Stimulated activated CD4-positive, alpha-beta T cell treated with anti-CD3 and anti-CD28 coated beads, Interleukin-12 subunit alpha, Interleukin-12 subunit beta, amount 100 ng/mL, for 24 hours (primary cell): ENCODE measurements at places on chromosomes 7 and 10.

DNA sequence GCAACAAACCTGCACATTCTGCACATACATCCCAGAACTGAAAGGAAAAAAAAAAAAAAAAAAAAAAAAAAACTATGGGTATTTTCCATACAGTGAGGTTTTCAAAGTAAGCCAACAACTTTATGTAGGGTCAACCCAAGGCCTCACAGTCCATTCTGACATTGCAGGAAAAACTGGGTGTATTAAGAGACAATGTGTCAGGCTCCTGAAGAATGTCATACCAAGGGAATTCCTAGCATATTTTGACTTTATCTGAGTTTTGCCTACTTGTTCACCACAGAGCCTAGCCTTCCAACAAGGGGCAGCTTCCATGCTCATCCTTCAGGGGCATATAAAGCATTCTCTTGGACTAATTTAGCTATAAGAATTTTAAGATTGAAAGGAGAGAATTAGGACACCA lies 368.9 kb downstream of the PLXDC2 start:
- no peak for DNase-seq

DNA sequence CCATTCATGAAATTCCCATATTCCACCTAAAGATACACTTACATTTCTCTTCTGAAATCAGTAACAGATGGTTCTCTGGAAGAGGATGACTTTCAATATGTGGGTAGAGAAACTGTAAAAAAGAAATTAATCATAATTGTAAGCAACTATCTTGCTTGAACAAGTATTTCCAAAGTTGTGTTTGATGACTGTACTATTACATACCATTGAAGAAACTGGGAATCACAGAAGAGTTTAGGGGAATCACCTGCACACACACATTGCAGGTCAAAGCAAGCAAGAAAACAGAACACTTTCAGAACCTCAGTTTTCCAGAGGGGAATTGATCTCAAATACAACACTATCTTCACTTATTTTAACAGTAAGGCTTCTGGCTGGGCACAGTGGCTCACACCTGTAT lies 33.6 kb downstream of the GSAP start:
- DNase-seq, result no peak

GRCh38 chr7:93150200-93150835 lies 2.1 kb upstream of the SAMD9L start:
- no peak for DNase-seq

DNA sequence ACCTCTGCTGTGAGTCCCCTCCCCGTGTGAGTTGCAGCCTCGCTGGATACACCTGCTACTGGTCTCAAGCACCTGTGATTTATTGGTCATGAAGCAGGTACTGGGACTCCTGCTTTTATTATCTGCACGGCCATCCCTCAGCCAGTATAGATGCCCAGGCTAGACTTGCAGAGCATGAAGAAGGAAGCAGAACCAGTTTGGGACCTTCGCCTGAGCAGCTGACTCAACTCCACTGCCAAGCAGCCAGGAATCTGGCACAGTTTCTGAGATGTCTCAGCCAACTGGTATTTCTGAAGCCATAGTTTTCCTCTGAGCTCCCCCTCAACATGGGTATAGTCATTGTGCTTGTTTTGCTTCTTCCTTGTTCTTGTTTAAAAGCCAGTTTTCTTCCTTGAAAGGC lies 28.0 kb upstream of the SLC39A12 start:
- DNase-seq, result no peak

DNA sequence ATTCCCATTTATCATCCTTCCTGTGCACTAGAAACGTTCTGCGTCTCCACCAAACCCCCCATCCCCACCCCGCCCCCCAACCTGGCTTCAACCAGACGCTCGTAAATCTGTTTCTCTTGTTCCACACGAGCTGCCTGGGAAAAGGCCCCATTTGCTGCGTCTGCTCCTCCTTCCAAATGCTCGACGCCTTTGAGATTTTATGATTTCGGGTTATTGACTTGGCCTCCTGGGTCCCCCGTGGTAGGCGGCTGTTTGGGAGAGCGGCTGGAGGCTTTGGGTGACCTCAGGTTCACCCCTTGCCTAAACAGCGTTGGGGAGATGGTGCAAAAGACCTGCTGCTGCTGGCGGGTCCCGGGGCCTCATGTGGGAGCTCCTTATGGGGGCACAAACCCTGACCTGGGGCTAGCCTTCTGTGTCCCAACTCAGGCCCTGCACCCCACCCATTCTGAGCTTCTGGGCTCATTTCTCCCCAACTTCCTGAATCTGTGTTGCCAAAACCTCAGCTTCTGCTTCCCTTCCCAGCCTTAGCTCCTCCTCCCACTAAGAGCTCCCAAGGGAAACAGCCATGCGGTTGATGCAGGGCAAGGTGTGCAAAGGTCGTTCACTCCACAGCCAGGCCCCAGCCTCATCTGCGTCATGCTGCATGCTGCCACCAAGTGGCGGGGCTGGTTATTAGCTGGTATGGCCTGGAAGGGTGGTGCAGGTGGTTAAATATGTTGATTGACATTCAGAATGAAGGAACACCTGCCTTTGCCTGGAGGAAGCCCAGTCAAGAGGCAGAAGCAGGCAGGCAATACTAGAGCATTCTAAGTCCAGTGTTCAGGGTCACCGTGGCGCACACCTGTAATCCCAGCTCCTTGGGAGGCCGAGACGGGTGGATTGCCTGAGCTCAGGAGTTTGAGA lies 49.1 kb upstream of the ELN start:
- DNase-seq, result peak; percentile 10

- no peak for DNase-seq
These were observed 1.5 kb upstream of the NOBOX start for GRCh38 chr7:144404946-144405345.

DNA sequence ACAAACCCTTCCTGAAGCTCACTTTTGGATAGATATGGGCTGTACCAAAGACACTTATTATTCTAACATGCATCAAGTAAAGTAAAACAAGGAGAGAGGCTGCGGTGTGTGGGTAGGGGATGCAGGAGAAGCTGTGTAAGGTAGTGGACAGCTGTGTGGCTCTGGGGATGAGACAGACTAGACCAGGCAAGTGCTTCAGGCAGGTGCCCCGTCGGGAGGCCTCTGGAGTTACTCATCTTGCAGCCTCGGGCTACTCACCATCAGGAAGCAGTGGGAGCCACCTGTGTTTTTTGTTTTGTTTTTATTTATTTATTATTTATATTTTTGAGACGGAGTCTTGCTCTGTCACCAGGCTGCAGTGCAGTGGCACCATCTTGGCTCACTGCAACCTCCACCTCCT lies 49.3 kb upstream of the NCAPG2 start:
- no peak for DNase-seq

- no peak for DNase-seq
These were observed 90.1 kb downstream of the OAT start for GRCh38 chr10:124328477-124329220.

DNA sequence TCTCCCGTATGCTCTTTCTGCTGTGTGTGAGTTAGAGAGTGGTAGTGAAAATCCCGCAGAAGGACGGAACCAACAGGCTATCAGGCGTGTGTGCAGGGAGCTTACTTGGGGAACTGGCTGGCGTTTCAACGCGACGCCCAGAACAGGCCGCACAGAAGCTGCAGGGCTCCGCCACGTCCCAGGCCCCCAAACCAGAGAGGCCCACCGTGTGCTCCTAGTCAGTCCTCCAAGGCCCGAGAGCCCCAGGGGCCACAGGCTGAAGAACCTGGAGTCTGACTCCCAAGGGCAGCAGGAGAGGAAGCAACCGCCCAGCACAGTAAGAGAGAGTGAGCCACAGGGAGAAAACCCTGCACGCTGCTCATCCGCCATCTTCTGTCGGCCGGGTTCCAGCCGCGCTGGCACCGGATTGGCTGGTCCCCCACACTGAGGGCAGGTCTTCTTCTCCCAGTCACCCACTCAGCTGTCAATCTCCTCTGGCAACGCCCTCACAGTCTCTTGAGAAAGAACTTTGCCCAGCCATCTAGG lies 730.6 kb upstream of the VSTM2A start:
- DNase-seq, result no peak

GRCh38 chr10:4067531-4067930 lies 282.5 kb upstream of the KLF6 start:
- DNase-seq, result no peak

- no peak for DNase-seq
These were observed 3.3 kb downstream of the ZNF503 start for GRCh38 chr10:75398200-75398691.

- no peak for DNase-seq
These were observed 425.4 kb downstream of the RPS24 start for GRCh38 chr10:78458983-78459638.

GRCh38 chr7:381211-382042 lies 91.5 kb downstream of the FOXL3 start:
- DNase-seq, result no peak

DNA sequence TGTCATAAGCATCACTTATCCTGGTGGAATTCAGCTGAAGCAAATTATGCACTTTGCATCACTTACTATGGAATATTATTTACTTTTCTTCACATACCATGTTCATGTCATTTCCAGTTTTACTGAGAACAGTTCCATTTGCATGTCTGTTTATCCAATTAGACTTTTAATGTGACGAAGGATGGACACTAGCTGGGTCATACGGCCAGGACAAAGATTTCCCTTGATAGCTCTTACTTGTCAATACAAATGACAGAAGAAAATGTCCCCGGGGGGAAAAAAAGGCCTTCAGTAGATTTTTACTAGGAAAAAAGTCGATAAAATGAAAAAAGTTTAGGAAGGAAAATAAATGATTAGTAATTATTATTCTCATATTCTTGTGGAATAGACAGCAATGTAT lies 106.6 kb downstream of the RAPGEF5 start:
- DNase-seq, result no peak

- no peak for DNase-seq
These were observed 30.2 kb downstream of the KLHL7 start for GRCh38 chr7:23135755-23136154.

GRCh38 chr10:9608602-9609001 lies 1409.1 kb upstream of the CELF2 start:
- DNase-seq, result no peak

- no peak for DNase-seq
These were observed 3.7 kb downstream of the PLXNA4 start for GRCh38 chr7:132572526-132572925.

GRCh38 chr7:75739796-75740672 lies 1.3 kb upstream of the HIP1 start:
- no peak for DNase-seq
